Stimulated activated CD4-positive, alpha-beta T cell treated with anti-CD3 and anti-CD28 coated beads, Interleukin-1b, Interleukin-23, amount 100 ng/mL, for 24 hours (primary cell): ENCODE measurements at places on chromosomes 16 and 17.

- DNase-seq, result no peak
Observed at GRCh38 chr16:74723256-74723655, 22.6 kb upstream of the MLKL start.

GRCh38 chr16:3458852-3459361, 15.4 kb downstream of the NAA60 start:
- DNase-seq, result no peak

- DNase-seq, result no peak
Observed at GRCh38 chr17:19579867-19580565, 46.4 kb downstream of the SLC47A1 start.

- peak; percentile 35 for DNase-seq
Observed at GRCh38 chr17:40516581-40517285, 15.3 kb upstream of the TNS4 start.

- no peak for DNase-seq
Observed at GRCh38 chr17:624341-624860, 90.2 kb downstream of the VPS53 start.

DNA sequence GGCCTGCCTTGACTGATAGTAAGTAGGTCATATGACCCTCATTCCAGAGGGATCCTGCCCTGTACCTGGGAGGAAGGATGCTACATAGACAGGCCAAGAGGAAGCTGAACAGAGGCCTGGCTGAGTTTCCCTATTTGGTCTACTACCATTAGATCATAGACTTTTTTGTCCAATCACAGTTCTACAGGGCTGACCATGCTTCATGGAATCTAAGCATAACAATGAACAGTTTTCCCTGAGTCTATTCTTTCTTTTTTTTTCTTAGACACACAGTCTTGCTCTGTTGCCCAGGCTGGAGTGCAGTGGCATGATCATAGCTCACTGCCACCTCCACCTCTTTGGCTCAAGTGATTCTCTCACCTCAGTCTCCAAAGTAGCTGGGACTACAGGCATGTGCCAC, 3.9 kb downstream of the GPR179 start:
- DNase-seq, result no peak

DNA sequence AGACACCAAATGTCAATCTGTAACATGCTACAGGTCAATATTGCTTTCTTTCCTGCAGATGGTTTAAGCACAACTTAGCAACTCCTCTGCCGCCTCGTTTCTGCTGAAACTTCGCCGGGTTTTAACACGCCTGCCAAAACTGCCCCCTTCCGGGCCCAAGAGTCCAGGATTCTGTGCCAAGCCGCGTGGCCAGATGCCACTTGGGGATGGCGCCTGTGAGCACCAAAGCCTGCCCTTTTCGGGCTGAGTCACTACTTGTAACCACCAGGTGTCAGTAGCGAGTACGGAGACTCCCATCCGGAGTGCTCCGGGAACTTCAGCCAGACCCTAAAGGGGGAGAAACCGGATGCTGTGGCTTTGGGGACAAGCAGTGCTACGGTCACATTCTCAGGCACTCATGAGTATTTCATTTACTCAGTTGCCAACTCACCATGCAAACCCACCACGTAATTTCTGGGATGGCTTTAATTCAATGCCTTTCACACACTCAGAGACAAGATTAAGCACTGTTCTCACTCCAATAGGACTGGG, 7.8 kb downstream of the PMP22 start:
- peak; percentile 28 for DNase-seq

GRCh38 chr16:71834291-71834690, 11.5 kb upstream of the ATXN1L start:
- no peak for DNase-seq

GRCh38 chr16:11087691-11088073, 143.3 kb downstream of the CLEC16A start:
- DNase-seq, result no peak

DNA sequence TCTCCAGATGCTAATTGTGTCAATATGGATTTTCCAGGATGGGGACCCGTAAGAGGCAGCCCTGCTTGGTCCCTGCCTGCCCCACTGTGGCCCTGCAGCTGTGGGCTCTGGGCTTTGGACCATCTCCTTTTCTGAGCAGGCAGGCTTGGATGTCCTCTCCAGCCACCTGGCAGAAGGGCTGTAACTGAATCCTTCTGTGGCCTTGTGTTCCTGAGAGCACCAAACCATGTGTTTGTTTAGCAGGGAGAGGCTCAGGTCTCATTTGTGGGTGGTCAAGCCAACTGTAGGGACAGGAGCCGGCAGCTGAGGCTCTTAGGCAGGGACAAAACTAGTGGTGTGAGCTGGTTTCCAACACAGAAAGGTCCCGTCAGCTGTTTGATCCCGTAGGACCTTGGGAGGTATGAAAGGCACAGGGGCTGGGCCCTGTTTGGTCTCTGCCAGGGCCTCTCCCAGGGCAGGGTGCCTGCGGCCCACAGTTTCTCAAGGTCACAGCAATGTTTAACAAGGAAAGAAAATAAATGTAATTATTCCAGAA, 18.5 kb downstream of the SEC14L5 start:
- DNase-seq, result no peak
